Thoracic aorta (tissue), 2 donors: ENCODE measurements at places on chromosomes 7 and 10.

GRCh38 chr10:96513698-96514561, at the start of gene TLL2:
TLL2 (minus strand) TSS chr10:96513926; CDS start chr10:96513685, 241 bp downstream.
- DNase-seq: peak; percentile 45

- no peak for DNase-seq
Observed at GRCh38 chr7:135299235-135299634, 65.6 kb downstream of the STRA8 start.

- no peak for DNase-seq
Observed at GRCh38 chr10:104076743-104077160, 8.9 kb downstream of the COL17A1 start.

DNA sequence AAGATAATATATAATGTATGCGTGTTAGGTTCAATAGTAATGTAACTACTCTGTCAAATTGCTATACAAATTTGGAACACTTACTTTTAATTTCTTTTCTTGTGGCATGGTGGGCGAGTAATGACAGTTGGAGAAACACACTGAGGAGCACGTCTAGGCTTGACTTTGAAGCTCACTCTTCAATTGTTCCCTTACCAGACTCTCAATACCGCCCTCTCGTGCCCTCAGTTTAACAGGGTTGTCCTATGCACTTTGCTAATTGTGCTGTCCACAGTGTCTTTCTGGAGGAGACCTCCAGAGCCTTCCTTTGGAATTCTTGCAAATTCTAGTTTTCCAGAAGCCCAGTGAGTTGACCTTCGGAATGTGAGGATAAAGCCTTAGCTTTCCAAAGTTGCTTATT, 107.2 kb upstream of the RELN start:
- DNase-seq: no peak

GRCh38 chr7:129101746-129102145, 42.8 kb upstream of the TSPAN33 start:
- no peak for DNase-seq

- no peak for DNase-seq
Observed at GRCh38 chr7:53984776-53985175, 557.4 kb upstream of the VSTM2A start.

GRCh38 chr7:17307558-17307957, 9.1 kb downstream of the AHR start:
- DNase-seq: no peak
